ENCODE measurements at places on chromosomes 7 and 10. TPM values are rescaled to one million over a fixed set of nuclear protein-coding genes. Genes with fewer than 3 reads are reported as not detected.

The CLDN3 gene
- 62.9 TPM for polyA plus RNA-seq

The VGF gene
- polyA plus RNA-seq: 0.08 TPM

The OGDHL gene
- polyA plus RNA-seq: 1.2 TPM

The SCART1 gene
- polyA plus RNA-seq: 0.86 TPM

The DMBT1 gene
- polyA plus RNA-seq: 0.11 TPM

The MINDY4 gene
- polyA plus RNA-seq: 10.2 TPM

The SPDYE1 gene
- polyA plus RNA-seq: 1.2 TPM

The GARIN1A gene
- 1.7 TPM for polyA plus RNA-seq

The EPDR1 gene
- polyA plus RNA-seq: 18.5 TPM

- no peak for DNase-seq
These were observed 250.3 kb downstream of the CNTNAP2 start for GRCh38 chr7:146366938-146367337.

- no peak for DNase-seq
These were observed 523 bp upstream of the CDK1 start for GRCh38 chr10:60777696-60778213.

GRCh38 chr7:36620166-36620708 is 104.1 kb downstream of the AOAH start:
- DNase-seq: no peak

DNA sequence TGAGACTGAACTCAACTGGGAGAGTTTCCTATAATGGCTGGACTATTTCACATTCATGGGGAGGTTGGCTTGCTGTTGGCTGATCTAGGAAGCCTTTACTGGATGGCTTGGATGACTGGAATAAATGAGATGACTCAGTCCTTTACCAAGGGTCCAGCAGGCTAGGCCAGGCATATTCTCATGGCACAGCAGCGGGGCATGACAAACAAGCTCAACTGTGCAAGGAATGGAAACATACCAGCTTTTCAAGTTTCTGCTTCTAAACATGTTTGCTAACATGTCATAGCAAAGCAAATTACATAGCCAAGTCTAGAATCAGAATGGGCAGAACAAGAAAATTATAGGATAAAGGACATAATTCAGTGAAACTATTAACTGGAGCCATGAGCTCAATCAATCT is 46.8 kb upstream of the CRTAC1 start:
- no peak for DNase-seq

- DNase-seq: no peak
These were observed 177.2 kb upstream of the RHEB start for GRCh38 chr7:151696721-151697514.

- DNase-seq: no peak
These were observed 443.7 kb upstream of the GRM3 start for GRCh38 chr7:86199881-86200614.

- DNase-seq: no peak
These were observed 892.5 kb downstream of the DNAJB9 start for GRCh38 chr7:109462171-109462570.

- no peak for DNase-seq
These were observed 13.9 kb downstream of the RHBDD2 start for GRCh38 chr7:75892634-75893272.

DNA sequence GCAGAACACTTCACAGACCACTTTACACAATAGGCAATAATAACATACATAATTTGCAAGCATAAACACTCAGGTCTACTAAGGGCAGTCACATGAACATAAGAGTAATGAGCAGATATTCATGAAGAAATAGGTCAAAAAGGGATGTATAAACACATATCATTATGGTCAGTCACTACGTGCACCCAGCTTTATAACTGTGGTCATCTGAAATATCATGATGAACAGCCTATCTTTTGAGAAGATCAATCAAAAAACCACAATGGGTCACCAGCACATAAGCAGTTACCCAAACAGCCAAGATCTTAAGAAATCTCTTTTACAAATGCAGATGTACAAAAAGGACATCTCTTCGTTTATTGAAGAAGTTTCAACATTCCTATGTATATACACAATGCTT is 35.5 kb upstream of the DRGX start:
- no peak for DNase-seq

DNA sequence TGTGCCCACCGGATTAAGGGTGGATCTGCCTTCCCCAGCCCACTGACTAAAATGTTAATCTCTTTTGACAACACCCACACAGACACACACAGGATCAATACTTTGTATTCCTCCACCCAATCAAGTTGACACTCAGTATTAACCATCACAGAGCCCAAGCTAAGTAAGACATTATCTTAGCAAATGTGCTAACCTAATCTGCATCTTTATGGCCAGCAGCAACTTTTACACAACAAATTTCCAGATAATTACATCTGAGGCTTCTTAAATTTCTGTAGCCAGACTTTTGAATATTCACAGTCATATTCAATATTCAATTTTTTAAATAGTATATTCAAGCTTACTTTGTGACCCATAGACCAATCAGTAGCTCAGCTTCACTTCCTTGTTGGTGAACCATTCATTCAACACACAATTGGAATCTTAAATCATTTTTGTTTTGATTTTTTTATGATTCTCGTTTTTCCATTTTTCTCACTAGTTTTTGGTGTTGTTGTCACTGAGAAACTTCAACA is 594.2 kb downstream of the IPMK start:
- DNase-seq: no peak

DNA sequence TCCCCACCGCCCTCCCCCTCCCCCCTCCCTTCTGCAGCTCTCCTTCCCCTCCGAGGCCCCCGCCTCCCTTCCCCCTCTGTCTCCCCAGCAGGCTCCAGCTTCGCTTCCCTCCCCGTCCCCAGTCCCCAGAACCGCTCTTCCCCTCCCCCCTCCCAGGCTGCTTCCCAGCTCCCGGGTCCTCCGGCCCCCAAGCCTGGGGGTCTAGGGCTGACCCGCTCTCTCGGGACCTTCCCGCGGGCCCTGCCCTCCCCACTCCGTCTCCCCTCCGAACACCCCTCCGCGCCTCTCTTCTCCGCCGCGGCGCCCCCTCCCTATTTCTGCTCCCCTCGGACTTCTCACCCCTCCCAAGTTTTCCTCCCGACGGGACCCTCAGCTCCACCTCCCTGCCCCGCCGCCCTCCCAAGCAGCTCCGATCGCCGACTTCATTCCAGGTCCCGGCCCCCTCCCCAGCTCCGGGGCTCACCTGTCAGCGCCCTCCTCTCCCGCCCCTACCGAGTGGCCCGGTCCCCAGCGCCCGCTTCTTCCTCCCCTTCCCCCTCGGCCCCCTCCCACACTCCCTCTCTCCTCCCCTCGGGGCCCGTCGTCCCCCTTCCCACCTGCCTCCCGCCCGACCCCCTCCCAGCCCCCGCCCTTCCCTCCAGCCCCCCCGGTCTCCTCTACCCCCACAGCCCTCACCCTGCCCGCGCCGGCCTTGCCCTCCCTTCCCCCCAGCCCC is 990 bp downstream of the ZNF467 start:
- DNase-seq: no peak

DNA sequence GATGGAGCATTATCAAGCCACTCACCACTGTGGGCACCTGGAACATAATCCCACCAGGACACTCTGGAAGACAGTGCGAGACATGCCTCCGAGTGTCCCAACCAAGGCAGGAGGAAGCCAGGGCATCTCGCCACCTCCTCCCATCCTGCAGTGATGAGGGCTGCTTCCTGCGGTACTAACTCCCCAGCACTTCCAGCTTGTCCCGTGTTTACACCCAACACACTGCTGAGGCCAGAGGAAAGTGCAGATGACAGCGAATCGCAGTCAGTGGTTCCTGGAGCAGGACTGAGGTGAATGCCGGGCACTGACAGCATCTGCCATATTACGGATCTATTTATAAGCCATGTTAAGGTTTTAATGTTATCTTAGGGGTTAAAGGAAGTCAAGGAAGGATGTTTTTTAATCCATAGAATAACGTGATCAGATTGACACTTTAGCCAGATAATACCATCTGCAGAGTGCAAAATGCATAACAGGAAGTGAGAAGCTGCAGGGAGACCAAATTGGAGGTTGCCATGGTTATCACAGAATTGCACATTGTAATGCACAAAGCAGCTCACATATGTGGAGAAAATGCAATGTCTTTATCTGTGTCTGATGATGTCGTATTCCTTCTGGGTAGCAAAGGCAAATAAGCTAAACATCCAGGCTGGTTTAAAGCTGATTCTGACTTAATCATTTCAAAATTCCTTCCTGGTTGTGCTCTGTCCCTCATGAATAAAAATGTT is 314.1 kb upstream of the C7orf33 start:
- no peak for DNase-seq

GRCh38 chr10:132711613-132712121 is 74.3 kb downstream of the NKX6-2 start:
- no peak for DNase-seq

DNA sequence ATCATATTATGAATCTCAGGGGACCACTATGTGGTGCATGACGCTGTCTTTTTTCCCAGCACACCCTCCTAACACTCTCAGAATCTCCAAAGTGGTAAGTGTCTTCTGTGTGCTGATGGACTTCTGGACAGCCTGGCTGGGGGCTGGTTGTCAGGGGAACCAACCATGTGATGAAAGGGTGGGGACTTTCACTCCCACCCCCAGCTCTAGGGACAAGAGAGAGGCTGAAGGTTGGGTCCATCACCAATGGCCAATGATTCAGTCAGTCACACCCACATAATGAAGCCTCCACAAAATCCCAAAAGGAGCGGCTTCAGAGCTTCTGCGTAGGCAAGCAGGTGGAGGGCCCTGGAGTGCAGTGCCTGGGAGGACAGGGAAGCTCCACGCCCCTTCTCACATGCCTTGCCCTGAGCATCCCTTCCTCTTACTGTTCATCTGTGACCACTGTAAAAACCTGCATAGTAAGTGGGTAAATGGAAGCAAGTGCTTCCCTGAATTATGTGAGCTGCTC is 44.6 kb downstream of the RASGEF1A start:
- no peak for DNase-seq

DNA sequence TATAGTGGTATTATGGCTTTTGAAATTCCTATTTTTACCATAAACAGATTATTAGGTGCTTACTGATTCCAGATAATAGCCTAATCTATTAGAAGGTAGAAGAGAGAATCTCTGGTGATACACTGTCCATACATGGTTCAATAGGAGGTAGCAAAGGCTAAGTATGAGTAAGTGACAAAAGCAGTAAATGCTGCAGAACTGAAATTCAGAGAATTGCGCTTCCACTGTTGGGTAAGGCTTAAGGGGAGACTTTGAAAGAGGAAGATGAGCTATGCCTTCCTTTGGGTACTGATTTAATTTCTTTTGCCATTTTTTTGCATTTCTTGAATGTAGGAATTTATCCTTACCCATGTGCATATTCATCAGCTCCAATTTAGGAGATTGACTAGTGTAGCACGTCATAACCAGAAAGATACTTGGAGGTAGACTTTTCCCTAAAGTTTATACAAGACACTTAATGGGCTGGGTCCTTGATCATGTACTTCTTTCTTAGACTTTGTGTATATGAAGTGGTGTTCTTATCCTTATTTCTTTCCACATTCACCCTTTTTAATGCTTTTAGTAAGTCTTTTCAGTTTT is 15.3 kb downstream of the MKLN1 start:
- DNase-seq: no peak

GRCh38 chr10:89657302-89657701 is 12.3 kb upstream of the PANK1 start:
- no peak for DNase-seq

Data from left renal pelvis (tissue), 4 donors.